Umbilical cord (tissue), 2 donors: ENCODE measurements at places on chromosomes 1 and 21. TPM values are rescaled to one million over a fixed set of nuclear protein-coding genes. Genes with fewer than 3 reads are reported as not detected.

CD164L2 gene
- total RNA-seq: not detected

FAM163A gene
- total RNA-seq: 3.6 TPM

GPR37L1 gene
- total RNA-seq: 0.24 TPM

GRCh38 chr1:210535761-210536160 is 207.1 kb downstream of the HHAT start:
- DNase-seq: no peak

ACKR1 gene
- 8.4 TPM for total RNA-seq

CFHR3 gene
- total RNA-seq: 22.6 TPM

DNA sequence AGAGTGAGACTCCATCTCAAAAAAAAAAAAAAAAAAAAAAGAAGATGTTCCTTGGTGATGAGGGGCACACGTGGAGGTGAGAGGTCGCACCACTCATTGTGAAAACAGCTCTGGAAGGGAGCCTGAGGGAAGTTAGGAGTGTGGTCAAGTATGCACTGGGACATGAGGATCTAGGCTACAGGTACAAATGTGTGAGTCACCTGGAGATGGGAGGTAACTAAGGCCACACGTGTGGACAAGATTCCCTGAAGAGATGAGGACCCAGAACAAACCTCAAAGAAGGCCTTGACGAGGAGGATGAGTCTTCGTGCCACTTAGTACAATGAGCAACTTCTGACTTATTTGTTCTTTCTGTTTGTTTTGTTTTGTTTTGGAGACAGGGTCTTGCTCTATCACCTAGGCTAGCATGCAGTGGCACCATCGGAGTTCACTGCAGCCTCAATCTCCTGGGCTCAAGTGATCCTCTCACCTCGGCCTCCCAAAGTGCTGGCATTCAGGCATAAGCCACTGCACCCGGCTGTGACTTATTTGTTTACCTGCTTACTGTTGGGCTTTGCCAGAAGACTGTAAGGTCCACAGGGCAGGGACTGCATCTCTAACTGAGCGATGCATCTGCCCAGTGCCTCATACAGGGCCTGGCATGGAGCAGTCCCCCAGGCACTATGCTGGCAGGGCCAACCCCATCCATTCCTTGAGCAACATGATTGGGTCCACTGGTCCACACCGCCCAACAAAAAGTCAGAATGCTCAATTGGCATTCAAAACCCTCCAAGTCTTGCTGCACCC is 6.4 kb downstream of the ASAP3 start:
- DNase-seq: no peak

DNA sequence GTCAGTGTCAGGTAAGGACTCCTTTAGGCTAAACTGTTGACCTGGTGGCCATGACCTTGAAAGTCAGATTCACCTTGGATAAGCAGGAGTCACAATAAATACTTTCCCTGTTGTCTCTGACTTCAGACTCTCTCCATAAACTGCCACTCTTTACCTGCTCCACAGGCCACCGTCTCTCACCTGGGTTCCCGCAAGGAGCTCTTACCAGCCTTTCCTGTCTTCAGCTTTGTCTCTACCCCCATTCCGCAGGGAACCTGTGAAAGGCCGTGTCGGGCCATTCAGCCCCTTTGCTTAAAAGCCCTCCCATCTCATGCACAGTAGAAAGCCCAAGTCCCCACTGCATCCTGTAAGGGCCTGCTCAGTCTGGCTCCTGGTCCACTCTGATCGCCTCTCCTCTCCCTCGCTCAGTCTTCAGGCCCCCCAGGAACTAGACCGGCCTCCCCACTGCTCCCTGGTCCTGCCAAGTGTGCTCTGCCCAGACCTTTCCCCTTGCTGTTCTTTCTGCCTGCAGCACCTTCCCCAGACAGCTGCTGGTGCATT is 79.5 kb downstream of the ACTL8 start:
- DNase-seq: no peak

- DNase-seq: no peak
Observed at GRCh38 chr21:35236090-35236489, 187.0 kb upstream of the RUNX1 start.

GRCh38 chr21:41600961-41601572 is 93.1 kb upstream of the TMPRSS2 start:
- no peak for DNase-seq

DNA sequence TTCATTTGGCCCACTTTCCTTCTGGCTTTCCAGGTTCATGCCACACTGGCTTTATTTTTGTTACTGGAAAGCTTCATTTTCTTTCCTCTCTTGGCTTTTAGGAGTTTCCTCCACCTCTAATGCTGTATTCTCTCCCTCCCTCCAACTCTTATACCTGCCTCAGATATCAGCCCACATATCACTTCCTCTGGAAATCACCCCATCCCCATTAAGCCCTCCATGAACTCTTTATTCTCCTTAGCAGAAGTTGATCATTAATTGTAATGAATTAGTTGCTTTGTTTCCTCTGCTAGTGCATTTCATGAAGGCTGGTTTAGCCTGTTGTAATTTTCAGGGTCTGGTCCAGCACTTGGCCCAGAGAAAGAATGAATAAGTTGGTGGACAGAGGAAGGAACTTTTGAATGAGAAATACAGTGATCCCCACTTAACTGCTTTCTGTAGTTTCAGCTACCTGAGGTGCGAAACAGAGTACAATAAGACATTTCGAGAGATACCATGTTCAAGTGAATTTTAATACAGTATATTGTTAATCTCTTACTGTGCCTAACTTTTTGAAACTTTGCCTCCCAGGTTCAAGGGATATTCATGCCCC is 1.7 kb downstream of the SOAT1 start:
- no peak for DNase-seq

DNA sequence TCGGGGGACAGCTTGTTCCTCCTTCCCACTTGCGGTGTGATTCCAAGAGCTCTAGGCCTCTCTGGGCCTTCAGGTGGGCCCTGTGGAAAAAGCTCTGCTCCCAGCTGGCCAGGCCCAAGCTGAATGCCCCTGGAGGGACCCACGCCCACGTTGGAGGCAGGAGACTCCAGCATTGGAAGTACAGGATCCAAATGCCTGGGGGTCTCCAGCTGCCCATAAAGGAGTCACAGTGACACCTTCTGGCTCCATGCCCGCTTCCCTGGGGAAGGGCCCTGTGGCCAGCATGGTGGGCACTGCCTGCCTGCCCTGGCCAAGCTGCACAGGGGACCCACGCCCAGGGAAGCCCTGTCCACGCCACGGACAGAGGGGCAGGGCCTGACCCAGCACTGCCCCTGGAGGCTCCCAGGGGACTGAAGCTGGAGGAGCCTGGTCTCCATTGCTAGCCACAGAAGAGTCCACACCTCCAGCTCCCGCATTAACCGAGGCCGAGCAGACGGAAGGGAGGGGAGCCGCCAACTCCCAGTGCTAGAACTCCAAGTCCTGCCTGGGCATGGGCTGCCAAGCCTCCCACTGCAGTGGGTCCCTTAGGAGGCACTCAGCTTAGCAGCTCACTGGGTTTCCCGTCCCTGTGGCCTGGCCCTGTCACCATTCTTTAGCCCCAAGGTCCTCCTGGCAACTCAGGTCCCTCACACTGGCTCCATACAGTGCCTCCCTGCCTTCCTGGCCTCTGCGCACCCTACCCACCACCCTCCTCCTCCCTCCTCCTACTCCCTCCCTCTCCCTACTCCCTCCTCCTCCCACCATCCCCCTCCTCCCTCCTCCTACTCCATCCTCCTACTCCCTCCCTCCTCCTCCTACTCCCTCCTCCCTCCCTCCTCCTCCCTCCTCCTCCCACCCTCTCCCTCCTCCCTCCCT is 41.9 kb downstream of the WNT9A start:
- DNase-seq: no peak

LCE1A gene
- not detected for total RNA-seq

DNA sequence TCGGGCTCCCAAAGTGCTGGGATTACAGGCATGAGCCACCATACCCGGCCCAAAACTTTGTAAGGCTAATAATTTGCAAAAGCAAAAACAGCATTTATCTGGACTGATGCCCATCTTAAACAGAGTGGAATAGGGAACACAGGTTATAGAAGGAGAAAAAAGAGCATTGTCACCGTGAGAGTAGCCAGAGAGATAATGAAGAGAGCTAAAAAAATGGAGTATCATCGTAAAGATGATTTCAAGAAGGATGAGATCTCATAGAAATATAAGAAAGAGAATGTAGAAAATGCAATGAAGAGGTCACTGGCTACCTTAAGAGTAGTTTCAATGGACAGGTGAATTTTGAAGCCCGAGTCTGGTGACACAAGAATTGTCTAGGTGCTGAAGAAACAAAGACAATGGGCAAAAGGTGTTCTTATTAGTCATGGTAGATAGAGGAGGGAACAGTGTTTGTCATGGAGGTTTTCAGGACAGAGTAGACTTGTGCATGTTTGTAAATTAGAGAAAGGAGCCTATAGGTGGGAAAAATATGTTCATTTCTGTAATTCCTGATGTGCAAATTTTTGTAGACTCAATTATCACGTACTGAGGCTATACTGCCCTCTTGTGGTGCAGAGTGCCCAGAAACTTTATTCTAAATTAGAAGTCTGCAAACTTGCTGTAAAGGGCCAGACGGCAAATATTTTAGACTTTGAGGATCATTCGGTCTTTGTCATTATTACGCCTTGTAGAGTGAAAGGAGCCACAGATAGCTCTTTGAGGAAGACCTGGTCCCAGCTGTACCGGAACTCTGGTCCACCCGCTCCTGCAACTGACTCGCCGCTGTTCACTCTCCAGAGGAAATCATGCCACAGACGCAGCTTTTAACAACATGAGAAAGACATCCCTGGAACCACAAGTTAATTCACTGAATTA is 8.1 kb upstream of the TMEM183A start:
- DNase-seq: peak; percentile 59

DNA sequence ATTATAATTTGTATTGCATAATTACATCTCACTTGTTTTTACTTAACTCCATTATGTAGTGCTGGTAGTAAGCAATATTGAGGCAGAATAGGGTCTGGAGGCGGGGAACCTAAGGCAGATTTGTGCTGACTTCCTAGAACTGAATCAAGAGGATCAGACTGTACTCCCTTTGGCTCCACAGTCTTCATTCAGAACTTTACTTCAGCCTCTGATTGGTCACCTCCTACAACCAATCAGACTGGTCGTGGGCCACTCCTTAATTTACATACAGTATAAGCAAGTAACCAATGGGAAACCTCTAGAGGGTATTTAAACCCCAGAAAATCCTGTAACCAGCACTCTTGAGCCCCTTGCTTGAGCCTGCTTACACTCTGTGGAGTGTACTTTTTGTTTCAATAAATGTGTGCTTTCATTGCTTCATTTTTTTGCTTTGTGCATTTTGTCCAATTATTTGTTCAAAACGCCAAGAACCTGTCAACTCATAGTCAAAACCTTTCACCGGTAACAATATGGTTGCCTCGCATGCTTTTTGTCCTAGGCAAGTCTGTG is 31.6 kb downstream of the ZBTB8OS start:
- no peak for DNase-seq

- DNase-seq: no peak
Observed at GRCh38 chr21:44434568-44434925, 20.8 kb upstream of the LRRC3 start.

BRINP2 gene
- 5.3 TPM for total RNA-seq

SPOCD1 gene
- total RNA-seq: 4.1 TPM

- peak; percentile 63 for DNase-seq
Observed at GRCh38 chr1:100921110-100921706, 25.3 kb downstream of the SLC30A7 start.

DNA sequence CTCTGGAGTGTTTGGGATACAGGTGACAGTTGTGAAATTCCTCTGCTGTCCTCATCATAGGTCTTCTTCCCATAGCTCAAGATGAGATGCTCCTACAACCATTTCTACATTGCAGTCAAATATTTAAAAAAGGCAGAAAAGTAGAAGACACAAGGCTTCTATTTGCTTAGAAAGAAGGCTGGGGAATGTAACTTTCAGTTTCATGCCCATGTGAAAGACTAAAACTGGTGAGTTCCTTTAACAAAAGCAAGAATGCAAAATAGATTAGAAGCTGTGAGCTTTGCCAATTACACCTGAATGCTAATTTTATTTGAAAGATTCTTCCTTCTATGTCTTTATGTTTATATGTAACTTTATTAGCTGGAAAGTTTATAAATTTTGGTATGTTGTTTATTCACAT is 1682.7 kb downstream of the BRINP3 start:
- DNase-seq: no peak

- DNase-seq: no peak
Observed at GRCh38 chr21:18007121-18007520, 188.0 kb upstream of the C21orf91 start.

DNA sequence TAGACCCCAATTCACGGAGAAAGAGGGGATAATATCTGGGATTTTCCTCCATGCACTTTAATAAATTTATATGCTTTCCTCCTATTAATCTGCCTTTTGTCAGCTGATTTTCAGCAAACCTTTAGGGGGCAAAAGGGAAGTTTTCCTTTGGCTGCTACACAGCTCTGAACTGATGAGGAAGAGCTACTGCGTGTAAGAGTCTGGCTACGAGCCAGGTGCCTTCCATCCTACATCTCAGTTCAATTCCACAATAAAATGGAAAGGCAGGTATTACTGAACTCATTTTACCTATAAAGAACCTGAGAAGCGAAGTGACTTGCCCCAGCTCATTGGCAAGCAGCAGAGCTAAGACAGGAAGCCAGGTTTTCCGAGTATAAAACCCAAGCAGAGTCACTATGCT is 28.3 kb upstream of the ZNF326 start:
- no peak for DNase-seq

DNA sequence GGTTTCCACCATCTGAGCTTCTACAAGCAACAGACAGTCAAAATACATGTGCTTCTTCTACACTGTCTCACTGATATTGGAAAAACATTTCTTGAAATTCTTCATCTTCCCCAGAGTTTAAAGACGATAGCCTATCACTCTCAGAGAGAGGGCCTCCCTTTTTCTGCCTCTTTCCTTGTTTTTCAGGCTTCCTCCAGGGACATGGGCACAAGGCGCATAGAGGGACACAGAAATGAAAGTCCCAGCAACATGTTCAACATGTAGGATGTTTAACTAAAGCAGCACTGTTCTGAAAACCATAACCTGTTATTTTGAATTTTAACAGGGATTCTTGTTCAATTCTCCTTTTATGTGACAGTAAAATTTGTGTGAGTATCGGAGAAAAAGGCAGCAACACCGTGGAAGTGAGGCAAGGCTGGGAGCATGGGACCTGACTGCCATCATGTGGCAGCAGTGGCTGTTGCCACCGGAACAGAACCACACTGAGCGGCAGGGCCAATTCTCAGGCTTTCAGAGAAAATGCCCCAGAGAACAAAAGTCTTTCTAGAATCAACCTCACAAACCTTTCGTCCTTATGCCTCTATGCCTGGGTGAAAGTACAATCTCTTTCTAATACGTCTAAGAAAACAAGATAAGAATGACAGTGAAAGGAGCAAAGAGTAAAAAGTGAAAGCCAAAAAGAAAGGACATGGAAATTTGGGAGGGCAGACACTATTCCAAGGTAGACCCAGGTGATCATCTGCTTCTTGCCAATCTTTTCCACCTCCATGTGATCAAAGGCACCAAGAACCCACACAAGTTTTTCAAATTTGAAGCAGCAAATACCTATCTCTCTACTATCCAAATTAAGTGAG is 54.5 kb downstream of the PCNX2 start:
- peak; percentile 71 for DNase-seq

HENMT1 gene
- 16.9 TPM for total RNA-seq

- DNase-seq: no peak
Observed at GRCh38 chr1:6373961-6374720, 19.4 kb downstream of the ACOT7 start.

TEDDM1 gene
- total RNA-seq: 4.6 TPM
